NCI-H526 treated with DMSO at 0.1 percent for 48 hours (cell line): ENCODE measurements at places on chromosomes 11 and 22.
A peak's percentile ranks its signal among the peaks of the same experiment; 100 is the strongest.

DNA sequence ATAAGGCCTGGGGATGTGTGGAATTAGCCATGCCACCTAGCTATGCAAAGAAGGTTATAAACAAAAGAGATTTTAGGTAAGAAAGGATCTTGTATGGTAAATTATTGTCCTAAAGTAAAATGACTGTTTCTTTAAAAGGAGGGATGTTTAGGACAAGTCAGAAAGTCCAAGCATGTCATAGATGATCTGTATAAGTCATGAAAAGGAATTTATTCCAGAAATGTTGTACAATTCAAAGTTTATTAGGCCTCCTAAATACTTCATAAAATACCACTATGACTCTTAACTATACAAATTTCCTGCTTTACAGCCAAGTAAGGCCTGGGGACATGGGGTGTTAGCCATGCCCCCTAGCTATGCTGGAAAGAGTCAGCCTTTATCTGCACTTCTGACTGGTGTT is 22.7 kb downstream of the OR5A2 start:
- DNase-seq = no peak

GRCh38 chr11:74701351-74701750 is 29.9 kb downstream of the CHRDL2 start:
- DNase-seq = no peak

- DNase-seq = no peak
These were observed 79.2 kb downstream of the CASP12 start for GRCh38 chr11:104819107-104819506.

GRCh38 chr11:60396799-60397198 is 540 bp downstream of the MS4A14 start:
- DNase-seq = no peak

DNA sequence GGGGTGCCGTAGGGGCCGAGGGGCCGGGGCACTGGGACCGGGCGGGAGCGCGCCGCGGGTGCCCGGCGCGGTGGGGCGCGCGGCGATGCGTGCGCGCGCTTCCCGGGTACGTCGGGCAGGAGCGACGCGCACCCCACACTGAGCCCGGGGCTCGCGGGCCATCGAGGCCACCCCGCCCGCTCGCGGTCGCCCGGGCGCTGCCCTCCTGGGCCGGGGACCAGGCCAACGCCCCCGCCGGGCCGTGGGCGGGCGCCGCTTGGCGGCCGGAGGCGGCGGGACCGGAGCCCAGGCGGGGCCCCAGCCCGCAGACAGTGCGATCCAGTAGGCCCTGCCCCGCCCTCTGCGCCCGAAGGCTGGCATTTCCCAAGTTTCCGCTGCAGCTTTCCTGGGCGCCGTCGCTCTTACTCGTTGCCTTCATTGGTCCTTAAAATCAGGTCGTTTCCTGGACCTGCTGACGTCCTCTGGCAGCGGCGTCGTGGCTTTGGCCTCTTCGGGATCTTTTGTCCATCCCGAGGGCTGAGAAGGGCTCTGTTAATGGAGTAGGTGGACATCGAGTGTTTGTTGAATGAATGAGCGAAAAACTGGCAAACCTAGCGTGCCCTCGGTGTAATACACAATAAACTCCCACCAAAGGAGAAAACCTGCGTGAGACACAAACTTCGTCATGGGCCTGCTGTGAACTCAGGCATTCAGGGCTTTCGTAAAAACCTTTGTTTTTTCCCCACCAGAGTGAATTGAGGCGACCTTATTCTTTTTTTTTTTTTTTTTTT is 638 bp downstream of the PARVA start:
- peak; percentile 66 for DNase-seq

DNA sequence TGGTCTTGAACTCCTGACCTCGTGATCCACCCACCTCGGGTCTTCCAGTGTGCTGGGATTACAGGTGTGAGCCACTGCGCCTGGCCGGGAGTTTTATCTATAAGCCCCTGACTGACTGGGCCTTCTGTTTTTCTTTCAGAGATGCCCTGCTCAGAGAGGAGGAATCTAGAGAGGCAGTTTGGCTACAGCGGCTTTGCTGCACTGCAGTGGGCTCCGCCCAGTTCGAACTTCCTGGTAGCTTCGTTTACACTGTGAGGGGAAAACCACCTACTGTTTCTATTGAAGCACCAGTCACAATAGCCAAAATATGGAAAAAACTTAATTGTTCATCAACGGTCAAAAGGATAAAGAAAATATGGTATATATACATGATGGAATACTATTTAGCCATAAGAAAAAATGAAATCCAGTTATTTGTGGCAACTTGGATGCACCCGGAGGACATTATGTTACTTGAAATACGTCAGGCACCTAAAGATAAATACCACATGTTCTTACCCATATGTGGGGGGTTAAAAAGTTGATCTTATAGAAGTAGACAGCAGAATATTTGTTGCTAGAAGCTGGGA is 31.9 kb upstream of the FAM181B start:
- DNase-seq = no peak

- no peak for DNase-seq
These were observed 75.7 kb upstream of the E2F8 start for GRCh38 chr11:19316434-19316833.

GRCh38 chr11:61961570-61962212 is 5.7 kb downstream of the FTH1 start:
- no peak for DNase-seq

DNA sequence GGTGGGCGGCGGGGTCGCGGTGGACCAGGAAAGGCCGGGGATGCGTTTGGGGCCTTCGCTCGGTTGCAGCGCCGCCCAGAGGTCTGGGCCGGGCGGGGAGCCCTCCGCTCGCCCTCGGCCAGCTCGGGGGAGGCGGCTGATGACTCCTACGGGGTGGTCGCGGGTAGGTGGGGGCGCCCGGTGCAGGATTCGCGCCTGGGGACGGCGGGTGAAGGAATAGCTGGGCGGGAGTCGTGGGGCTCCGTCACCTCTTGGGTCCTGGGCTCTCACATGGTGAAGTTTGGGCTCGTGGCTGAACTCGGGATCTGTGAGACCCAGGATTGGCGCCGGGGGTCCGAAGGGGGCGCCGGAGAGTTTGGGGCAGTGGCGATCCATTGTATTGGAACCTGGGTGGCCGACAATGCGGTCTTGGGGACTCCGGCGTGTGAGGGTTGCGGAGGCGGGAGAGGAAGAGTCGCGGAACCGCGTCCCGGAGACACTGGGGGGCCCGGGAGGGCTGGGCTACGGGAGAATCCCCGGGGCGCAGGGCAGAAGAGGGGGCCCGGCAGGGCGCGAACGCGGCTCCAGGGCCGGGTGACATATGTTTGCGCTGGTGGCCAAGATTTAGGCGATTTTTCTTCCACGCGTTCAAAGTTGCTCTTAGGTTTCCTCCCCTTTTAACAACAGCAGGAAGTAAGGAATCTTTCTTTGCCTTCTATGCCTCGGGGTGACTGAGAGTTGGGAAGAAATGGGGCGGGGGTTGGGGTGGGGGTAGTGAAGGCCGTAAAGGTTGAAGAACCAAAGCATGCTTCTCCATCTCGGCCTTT is 935 bp downstream of the QSER1 start:
- DNase-seq = peak; percentile 70

DNA sequence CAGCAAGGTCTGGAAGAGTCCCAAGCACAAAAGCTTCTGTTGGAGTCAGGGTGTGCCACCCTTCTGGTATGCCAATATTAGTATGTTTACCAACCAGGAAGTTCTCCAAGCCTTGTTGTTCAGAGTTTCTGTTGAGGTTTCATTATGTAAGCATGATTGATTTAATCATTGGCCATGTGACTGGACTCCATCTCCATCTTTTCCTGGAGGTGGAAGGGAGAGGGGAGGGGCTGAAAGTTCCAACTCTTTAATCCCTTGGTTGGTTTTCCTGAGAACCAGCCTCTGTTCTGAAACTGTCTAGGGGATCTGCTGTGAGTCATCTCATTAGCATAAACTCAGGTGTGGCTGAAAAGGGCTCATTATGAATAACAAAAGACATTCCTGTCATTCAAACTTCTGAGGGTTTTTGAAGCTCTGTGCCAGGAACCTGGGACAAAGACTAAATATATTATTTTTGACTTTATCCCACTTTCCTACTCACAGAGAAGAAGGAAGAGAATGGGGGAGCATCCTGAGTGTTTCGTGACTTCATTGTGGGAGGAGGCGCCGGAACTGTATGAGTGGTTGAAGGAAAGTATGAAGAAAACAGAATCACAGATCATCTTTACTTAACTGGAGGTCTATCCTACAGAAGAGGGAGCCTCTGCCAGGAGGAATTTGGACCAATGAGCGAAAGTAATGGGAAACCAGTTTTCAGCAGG is 138.2 kb downstream of the NECTIN1 start:
- DNase-seq = peak; percentile 73

- no peak for DNase-seq
These were observed 57.9 kb downstream of the RAB38 start for GRCh38 chr11:88117281-88117858.

DNA sequence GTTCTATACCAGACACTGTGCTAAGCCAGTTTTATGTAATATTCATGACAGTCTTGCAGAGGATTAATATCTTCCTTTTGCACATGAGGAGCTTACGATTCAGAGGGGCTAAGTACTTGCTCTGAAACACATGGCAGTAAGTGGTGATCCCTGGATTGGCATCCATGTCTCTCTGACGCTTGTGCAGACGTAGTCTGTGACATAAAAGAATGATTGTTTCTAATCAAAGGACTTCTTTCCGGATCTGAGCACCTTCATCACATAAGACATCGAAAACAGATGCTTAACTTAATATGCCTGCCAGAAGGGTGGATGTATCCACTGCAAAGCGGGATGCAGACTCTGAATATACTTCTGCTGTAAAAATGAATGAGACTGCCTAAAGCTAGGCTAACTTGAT is 74.8 kb downstream of the ARHGAP42 start:
- DNase-seq = no peak

DNA sequence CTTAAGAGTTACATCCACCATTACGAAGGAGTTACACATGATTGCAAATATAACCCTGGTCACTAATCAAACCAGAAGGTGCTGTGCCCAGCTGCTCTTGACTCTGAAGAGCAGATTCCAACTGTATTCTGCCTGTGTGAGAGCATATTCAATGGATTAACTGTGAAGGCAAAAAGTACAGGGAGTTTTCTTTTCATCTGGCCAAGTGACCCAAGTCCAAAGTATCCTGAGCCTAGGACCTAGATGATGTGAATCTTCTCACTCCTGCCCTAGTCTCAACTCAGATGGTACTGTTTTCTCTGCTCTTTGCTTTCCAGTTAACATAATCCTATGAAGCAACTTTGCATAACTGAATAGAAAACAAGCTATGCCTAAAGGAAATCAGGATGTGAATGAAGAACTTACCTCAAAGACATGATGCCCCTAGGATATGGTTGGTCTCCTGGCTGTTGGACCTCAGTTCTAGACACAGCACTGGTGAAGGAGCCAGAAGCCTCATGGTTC is 105.9 kb downstream of the C11orf58 start:
- no peak for DNase-seq
